NCI-H774 (cell line): ENCODE measurements at places on chromosomes 5 and 9.

- DNase-seq = no peak
These were observed 104.1 kb upstream of the SPRY4 start for GRCh38 chr5:142428773-142429473.

DNA sequence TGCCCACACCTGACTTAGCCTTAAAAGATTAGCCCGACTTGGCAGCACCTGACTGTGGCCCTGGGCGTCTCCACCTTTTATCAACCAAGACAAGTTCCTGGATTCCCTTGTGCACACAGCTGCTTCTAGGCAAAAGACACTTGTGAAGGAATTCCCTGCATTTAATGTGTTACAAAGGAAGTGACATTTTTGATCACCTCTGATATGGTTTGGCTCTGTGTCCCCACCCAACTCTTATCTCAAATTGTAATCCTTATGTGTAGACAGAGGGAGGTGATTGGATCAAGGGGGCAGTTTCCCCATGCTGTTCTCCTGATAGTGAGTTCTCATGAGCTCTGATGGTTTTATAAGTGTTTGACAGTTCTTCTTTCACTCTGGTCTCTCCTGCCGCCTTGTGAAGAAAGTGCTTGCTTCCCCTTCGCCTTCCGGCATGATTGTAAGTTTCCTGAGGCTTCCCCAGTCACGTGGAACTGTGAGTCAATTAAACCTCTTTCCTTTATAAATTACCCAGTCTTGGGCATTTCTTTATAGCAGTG lies 2.6 kb upstream of the CPEB4 start:
- no peak for DNase-seq

GRCh38 chr5:7169240-7169878 lies 226.6 kb upstream of the ADCY2 start:
- no peak for DNase-seq

- DNase-seq = peak; percentile 83
These were observed 664 bp upstream of the RAB3C start for GRCh38 chr5:58582019-58582802.

GRCh38 chr9:84851935-84852585 lies 182.5 kb downstream of the NTRK2 start:
- peak; percentile 74 for DNase-seq

GRCh38 chr5:75671506-75671905 lies 45.7 kb downstream of the POC5 start:
- no peak for DNase-seq
